ENCODE measurements at places on chromosomes 1 and 21.

GRCh38 chr1:213186168-213186567 is 135.1 kb downstream of the RPS6KC1 start:
- peak; percentile 2 for DNase-seq

DNA sequence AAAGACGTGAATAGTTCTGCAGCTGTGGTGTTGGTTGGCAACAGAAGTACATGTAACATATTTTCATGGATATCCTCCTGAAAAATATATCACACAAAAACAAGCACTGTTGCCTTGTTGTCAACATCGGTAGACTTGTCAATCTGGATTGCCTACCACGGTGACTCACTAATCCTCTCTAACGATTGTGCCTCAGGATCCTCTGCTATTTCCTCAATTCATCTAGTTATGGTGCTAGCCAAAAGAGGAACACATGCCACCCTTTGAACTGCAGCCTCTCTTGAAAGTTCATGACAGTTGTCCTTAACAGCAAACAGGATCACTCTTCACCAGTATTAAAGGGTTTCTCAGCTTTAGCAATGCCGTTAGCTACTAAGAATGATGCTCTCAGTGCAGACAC is 25.7 kb downstream of the RASAL2 start:
- no peak for DNase-seq

DNA sequence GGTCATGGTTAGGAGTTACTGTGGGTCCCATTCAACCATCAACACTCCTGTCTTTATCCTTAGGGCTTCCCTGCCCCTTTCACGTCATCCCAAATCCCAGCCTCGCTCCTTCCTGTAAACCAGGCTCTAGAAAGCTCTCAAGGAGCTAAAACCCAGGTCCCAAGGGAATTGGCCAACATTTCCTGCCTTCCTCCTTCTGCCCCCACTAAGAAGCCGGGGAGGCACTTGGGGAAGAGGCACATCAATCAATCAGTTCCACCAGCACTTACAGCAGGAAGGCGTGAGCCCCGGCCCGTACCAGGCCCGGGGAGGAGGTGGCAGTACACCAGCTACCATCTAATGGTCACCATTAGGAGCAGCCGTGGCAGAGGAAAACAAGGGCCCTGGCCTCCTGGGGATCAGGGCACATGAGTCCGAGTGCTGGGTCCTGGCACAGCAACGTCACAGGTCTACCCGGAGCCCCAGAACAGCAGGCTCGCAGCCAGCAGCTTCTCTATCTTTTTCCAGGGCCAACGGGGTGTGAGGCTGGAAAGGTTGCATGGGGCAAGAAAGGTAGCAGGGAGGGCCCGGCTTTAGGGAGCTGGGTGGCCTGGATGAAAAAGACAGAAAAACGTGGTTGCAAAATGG is 108.6 kb downstream of the CASZ1 start:
- no peak for DNase-seq

GRCh38 chr1:80926531-80926930 is 874.2 kb upstream of the ADGRL2 start:
- DNase-seq: no peak

GRCh38 chr1:54365398-54365797 is 40.8 kb downstream of the SSBP3 start:
- no peak for DNase-seq

DNA sequence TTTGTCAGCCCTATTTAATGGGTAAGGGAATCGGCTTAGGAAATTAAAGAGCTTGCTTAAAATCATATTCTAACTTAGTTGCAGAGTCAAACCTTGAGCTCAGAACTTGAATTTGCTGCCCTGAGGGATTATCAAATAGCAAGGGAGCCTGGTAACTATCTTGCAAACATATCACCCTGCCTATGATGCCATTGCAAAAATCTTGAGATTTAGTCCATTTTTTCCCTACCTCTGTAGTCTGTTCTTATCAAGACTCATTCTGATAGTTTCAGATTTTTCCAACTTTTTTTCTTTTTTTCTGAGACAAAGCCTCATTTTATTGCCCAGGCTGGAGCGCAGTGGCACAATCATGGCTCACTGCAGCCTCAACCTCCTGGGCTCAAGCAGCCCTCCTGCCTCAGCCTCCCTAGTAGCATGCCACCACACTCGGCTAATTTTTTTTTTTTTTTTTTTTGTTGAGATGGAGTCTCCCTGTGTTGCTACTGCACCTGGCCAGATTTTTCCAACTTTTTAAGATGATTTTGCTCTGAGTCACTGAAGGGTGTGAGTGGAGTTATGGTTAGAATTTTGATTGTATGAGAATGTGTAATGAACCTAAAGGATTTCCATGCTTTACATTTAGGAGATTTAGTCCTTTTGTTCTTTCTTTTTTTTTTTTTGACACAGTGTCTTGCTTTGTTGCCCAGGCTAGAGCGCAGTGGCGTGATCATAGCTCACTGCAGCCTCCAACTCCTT is 12.2 kb downstream of the SARS1 start:
- no peak for DNase-seq

Data from CD4-positive, CD25-positive, alpha-beta regulatory T cell (primary cell).